ENCODE measurements at places on chromosomes 12 and 14. TPM values are rescaled to one million over a fixed set of nuclear protein-coding genes. Genes with fewer than 3 reads are reported as not detected.

- DNase-seq, result peak; percentile 64
These were observed at the start of gene TPH2 for GRCh38 chr12:71938728-71939385. TPH2 (plus strand) TSS chr12:71938845; CDS start chr12:71938987, 142 bp downstream.

DNA sequence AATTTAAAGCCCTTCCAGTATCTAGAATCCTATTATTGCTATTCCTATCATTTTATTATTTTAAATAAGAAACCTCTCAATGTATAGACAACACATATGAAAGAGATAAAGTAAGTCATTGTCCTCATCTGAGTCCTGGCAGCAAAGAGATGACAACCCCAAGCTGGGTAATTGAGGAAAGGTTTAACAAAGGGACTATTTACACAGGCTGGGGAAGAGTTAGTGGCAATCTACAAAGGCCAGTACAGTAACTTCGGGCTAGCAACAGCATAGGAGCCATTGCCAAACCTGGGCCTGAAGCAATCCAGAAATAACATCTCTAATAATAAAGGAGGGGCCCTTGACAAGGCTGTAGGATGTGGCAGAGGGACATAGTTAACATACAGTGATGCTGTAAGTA is 11.2 kb downstream of the PDE6H start:
- DNase-seq, result no peak

DNA sequence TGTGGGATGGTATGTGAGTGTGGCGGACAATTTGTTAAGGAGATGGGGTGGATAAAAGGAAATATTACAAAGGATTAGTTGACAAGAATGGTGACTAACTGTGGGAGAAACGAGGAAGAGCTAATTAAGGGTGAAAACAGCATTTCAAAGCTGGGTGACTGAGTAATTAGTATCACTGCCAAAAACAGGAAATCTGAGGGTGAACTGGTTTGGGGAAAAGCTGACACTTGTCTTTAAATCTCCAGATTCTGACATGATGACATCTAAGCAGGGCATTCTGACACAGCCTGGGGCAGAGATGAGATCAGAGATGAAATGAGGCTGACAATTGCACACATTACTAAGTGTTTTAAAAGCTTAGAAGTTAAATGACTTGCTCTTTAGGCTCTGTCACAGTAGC is 42.4 kb upstream of the CCDC175 start:
- DNase-seq, result no peak

DNA sequence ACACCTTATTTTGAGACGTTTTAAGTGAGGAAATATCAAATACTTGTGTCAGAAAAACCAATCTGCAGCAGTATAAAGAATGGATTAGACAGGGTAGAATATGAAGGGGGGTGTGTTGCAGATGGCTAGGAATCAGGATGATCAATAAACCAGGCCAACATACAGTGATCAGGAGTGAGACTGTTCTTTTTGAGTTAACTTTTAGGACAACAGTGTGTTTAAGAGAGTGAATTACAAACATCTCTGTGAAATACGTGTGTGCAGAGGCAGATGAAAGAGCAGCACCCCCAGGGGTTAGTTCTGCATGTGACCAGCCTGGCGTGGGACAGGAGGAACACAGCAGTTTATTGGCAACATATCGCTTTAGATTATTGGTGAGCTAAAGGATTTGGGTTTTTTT is 10.6 kb upstream of the NRDE2 start:
- DNase-seq, result no peak

DNA sequence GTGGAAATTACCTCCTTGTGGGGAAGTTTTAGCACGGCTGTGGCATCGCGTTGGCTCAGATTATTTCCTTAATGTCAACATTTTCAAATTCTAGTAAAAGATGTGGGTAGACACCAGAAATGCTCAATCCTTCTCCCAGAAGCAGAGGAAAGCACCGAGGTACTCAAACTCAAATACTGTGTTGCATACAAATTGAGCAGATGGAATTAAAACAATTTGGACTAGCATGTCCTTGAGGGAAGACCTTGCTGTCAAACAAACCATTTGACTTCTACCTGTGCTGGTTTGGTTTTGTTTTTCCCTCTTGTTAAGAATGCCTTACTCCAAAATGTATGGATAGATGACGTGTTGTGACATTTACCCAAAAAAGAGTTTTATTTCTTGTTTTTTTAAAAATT is 136.4 kb downstream of the CNTN1 start:
- DNase-seq, result no peak

DNA sequence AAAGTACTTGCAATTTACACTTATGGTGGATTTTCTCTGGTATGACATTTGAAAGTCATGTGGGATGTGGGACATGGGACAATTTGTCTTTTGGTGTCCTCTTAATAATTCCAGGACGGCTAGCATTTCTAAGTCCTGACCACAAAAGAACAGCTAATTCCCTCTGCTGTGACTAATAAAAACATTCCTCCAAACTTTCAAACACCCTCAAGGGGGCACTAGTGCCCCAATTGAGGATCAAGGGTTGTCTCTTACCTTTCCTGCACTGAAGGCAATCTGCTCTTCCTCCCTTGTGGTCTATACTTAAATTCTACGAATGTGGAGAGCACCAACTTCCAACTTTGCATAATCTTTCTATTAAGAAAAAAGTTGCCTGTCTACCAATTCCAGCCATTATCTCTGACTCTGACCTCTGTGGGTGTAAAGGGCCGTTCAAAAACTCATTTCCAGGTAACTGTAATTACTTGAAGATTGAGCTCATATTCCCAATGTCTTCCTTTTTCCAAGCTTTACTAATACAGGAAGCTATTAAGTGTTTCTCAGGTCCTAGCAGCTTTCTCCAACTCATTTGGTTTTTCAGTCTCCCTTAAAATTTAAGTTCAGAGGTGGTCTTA is 210.2 kb downstream of the PTPRO start:
- DNase-seq, result peak; percentile 61

Gene RBM25
- 101 TPM for total RNA-seq

- no peak for DNase-seq
These were observed 5.5 kb upstream of the C12orf43 start for GRCh38 chr12:121021754-121022153.

Gene SAMD15
- total RNA-seq, result 0.56 TPM

Gene GPR65
- 16.9 TPM for total RNA-seq

GRCh38 chr14:94111276-94112095 is 950 bp downstream of the IFI27 start:
- no peak for DNase-seq

Gene KLHL33
- total RNA-seq, result 0.54 TPM

Gene VRTN
- not detected for total RNA-seq

- no peak for DNase-seq
These were observed 483.7 kb downstream of the MDGA2 start for GRCh38 chr14:47191700-47192099.

DNA sequence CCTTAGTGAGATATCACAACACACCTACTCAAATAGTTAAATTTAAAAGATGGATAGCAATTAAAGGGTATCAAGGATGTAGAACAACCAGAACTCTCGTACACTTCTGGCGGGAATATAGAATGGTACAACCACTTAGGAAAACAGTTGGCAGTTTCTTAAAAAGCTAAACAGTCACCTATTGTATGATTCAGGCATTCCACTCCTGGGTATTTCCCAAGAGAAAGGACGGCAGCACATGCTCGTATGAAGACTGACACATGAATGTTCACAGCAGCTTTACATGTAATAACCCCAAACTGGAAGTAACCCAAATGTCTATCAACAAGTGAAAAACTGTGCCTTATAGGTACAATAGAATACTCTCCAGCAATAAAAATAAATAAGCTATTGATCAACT is 465.2 kb downstream of the VRK1 start:
- DNase-seq, result no peak

DNA sequence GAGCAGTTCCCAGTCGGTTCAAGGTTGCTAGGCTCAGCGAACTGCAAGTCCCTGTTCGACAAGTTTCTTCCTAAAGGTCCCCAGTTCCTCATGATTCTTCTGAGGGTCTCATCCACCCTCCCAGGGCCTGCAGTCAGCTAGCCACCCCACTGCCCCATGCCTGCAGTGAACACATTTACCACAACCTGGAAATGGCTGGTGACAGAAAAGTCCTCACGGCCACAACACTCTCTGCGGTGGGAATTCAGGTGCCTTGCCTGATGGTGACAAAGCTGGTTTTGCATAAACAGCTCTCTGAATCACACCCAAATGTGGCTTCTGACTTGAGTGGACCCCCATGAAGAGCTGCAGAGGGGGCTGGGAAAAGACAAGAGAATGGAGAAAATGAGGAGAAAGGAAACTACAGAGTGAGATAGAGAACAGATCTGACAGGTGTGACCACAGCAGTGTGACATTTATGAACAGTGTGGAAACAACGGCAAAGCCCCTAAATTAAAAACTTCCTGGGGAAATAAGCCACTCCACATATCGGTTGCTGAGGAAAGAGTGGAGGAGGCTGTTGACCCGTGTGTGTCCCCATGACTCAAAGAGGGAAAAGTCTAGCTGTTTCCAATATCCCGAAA is 1.3 kb upstream of the CD27 start:
- DNase-seq, result peak; percentile 84

DNA sequence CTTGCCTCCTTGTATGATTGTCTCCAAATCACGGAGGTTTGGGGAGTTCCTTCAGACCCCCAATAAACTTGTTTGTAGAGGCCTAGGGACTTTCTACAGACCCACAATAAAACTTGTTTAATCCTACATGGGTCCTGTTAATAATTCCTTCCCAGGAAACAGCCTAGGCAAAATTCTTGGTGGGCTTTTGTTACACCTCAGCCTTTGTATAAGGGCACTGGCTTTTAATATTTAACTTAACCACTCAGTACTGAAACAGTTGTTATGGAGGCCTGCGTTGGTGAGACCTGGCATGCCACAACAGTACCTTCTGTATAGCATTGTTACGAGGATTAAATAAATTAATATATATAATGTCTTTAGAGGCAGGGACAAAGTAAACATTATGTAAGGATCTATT is 32.7 kb upstream of the FAR2 start:
- no peak for DNase-seq

GRCh38 chr14:105173901-105174894 is 5.6 kb upstream of the JAG2 start:
- peak; percentile 69 for DNase-seq

DNA sequence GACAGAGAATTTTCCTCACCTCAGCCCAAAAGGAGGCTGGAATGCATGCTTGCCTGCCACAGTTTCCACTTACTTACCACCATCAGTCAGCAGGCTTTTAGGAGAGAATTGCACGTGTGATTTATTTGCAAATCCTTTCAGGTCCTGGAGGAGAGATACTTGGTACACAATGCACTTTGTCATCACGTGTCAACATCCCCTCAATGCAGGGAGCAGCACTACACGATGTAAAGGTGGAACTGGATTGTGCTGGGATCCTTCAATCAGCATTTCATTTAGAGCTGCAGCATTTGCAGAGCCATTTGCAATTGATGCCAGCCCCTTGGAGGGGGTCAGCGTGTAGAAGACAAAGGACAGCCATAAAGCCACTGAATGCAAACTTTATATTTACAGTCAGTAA is 218.1 kb downstream of the GLT1D1 start:
- no peak for DNase-seq

DNA sequence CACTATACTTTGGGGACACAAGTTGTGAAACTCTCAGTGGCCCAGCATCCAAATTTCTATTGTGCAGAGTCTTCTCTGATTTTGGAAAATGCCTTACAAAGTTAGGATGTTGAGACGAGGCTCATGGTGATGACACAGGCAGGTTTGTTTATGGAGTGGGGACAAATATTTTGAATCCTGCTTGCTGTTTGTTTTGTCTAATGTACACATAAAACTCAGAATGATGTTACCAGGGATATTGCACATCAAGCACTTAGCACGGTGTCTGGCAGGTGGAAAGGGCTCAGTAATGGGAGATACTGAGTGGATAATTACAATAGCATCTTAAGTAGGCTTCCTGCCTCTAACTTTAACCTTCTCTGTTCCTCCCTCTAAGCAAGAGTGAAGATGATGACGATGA is 628.9 kb upstream of the TBX3 start:
- DNase-seq, result no peak

DNA sequence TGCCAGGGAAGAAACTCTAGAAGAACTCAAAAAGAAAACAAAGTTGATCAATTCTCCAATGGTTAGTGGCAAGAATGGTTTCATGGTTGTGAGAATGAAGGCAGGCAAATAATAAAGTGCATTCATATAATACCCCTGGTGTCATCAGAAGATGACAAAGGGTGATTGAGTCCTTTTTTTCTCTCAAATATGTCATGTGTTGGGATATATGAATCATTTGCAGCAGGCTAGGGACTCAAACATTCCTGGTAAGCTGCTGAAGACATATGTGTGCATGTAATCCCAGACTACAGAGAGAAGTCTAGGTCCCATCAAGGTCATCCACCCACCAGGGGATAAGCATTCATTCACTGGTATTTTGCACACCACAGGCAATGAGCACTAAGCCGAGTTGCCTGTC is 82.4 kb upstream of the MYF6 start:
- no peak for DNase-seq

DNA sequence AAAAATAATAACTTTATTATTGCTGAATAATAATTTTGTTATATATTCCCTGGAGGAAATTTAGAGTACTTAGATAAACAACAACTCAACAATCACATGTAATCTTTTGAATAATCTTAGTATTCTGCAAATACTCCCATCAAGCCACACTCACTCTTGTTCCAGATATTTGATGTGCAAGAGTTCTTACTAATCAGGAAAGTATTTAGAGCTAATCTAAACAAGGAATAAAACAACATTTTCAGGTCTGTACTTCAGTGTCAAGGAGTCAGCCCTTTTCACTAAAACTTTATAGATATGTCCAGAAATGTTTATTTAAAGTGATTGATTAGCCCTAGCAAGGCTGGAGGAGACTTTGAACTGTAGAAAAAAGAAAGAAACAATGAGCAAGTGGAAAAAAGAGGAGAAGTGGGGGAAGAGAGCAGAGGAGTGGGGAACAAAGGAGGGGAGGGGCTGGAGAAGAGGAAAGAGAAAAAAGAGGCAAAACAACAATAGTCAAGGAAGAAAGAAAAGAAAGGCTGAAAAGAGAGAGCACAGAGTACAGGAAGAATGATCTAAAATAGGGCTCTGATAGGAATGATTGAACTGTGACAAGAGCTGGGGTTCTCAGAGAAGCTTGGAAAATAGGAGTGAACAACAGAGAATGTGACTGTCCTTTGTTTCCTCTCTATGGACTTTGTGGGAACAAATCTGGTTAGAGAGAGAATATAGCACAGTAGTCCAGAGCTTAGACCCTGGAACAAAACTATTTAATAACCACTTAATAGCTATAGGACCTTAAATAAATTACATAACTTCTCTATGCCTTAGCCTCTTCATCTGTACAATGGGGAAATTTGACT is 238.7 kb downstream of the AKAP6 start:
- DNase-seq, result no peak

DNA sequence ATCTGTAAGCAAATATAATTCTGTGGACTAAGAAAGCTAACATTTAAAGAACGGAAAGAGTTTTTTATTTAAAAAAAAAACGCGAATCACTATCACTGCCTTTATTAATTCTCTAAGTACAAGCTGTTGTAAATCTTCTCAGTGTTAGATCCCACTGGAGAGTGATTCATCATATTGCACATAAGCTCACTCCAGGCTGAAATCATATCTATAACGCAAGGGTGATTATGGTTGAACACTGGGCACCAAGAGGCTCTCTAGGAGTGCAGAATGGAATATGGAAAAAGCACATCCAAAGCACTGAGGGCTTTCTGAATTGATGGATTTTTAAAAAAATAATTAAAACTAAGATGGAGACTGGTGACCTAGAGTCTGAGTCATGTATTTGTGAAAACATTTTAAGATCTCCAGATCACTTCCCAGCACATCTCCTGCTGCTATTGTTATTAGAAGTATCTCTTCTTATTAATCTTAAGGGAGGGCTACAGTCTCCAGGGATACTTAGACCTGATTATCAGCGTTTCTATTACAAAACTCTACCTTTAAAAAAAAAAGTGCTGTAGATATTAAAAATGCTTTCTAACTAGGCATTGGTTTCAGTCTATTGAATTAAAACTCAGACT is 1106.8 kb downstream of the AACS start:
- no peak for DNase-seq

GRCh38 chr14:93977790-93978581 is 1.6 kb upstream of the ASB2 start:
- peak; percentile 89 for DNase-seq

Gene MYBPC1
- not detected for total RNA-seq

All from activated CD8-positive, alpha-beta T cell treated with anti-CD3 and anti-CD28 coated beads for 36 hours (primary cell).